Activated CD8-positive, alpha-beta memory T cell treated with anti-CD3 and anti-CD28 coated beads for 1 hour (primary cell): ENCODE measurements at places on chromosomes 4 and X.

DNA sequence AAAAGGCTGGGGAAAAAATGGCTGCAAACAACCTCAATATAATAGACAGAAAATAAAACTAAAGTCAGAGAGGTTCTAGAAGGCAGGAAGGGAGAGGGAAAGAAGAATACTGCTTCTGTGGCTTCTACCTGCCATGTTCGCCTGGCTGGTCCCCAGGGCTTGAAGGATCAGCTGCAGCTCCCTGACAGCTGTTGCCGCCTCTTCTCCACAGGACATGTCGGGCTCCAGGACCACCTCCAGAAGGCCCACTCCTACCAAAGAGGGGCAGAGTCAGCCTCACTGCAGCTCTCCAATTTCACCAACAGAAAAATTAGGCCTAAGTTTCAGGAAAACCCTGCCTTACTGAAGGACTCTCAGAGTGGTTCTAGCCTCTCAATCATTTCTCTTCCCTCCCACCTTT is 44.9 kb downstream of the GATB start:
- no peak for DNase-seq

DNA sequence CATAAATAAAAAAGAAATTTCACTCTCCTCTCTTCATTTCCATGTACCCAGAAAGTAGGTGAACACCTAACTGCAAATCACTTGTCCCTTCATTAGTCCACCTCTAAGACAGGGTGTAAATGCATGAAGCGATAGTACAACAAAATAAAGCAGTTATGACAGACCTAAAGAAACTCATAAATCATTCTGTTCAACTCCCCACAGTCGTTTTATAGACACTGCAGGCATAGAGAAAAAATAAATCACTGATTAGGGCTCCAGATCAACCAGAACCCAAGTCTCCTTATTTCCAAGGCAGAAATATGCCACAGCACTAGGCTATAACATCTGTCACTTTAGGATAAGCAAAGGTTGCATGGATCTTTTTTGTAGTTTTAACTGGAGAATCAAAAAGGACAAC is 3.0 kb downstream of the RASGEF1B start:
- no peak for DNase-seq

GRCh38 chr4:91829531-91829930 is 474.2 kb upstream of the GRID2 start:
- no peak for DNase-seq

DNA sequence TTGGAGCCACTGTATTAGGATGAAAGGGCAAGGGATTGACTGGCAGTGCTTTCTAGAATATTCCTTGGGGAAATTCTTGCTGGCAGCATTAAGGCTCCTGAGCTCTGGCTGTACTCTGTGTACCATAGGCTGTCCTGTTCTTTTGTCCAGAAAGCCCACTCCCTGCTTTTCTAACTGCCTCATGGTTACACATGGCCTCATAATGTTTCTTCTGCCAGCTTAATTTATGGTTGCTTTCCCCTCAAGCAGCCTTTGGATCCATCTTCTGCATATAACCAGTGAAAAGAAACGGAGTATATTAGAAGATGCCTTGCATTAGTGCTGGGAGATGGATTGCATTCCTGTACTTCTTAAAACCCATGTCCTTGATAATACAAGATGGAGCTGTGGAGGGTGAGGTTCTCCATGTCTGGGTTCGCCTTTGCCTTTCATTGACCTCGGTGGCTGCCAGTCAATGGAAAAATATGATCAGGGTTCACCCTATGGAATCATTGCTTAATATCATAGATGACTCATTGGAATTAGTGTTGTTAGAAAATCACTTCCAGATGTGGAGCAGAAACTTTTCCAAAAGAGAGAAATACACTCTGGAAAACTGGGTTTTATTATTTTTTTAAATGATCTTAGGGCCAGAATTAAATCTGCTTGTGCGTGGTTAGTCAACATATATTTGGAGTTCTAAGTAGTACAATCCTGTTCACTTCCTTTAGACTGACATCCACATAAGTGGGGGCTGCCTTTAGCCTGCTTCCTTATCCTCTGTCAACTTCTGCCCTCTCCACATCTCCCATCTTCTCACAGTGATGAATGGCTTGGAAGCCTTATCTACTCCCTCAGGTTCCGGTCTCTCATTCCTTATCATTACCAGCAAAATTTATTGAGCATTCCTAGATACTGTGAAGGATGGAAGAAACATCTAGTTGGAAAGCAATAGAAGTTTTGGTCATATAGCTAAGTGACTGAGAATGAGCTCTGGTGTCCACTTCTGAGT is 24.9 kb downstream of the DOCK11 start:
- no peak for DNase-seq

DNA sequence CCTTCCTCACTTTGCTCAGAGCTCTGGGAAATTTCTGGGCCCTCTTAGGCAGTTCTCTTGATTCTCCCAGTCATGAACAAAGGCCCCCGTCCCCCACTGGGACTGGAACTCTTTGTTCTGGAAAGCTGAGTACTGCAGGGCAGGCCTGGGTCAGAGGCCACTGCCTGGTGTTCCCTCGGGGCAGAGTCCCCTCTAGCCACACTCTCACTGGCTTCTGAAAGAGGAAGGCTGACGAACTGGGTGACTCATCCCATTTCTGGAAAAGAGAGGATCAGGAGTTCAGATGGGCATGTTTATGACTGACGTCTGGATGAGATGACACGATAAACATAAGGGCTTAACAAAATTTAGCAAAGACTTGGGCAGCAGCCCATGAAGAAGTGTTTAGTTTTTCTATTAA is 47.7 kb downstream of the DDX3X start:
- DNase-seq, result no peak
